ENCODE measurements at places on chromosomes 4 and X.

GRCh38 chr4:11223311-11223710, 205.4 kb downstream of the HS3ST1 start:
- no peak for DNase-seq

DNA sequence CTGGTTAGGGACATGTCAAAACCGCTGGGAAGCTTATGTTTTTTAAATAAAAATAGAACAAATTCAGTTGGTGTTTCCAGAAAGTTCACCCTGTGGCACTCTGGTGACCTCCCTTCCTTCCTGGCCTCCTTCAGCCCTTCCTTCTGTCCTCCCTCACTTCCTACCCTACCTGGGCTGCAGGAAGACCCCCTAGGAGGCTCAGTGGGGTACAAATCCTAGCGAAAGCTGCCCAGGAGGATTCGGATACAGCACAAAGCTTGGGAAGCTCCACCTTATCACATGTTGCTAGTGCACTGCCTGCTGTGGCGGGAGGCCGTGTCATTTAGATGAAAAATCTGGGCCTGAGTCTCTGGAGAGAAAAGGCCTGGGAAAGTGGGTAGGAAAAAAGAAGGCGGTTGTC, 60.5 kb downstream of the FHDC1 start:
- DNase-seq = no peak

DNA sequence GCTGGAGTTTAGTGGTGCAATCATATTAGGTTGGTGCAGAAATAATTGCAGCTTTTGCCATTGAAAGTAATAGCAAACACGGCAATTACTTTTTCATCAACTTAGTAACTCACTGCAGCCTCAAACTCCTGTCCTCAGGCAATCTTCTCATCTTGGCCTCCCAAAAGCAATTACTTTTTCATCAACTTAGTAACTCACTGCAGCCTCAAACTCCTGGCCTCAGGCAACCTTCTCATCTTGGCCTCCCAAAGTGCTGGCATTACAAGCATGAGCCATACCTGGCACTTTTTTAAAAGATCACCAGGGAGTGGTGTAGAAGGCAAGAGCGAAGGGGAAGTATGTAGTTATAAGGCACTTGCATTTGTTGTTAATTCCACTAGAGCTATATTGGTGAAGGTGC, 491.1 kb upstream of the ADGRL3 start:
- no peak for DNase-seq

GRCh38 chr4:31539284-31540069, 819.3 kb downstream of the PCDH7 start:
- no peak for DNase-seq

DNA sequence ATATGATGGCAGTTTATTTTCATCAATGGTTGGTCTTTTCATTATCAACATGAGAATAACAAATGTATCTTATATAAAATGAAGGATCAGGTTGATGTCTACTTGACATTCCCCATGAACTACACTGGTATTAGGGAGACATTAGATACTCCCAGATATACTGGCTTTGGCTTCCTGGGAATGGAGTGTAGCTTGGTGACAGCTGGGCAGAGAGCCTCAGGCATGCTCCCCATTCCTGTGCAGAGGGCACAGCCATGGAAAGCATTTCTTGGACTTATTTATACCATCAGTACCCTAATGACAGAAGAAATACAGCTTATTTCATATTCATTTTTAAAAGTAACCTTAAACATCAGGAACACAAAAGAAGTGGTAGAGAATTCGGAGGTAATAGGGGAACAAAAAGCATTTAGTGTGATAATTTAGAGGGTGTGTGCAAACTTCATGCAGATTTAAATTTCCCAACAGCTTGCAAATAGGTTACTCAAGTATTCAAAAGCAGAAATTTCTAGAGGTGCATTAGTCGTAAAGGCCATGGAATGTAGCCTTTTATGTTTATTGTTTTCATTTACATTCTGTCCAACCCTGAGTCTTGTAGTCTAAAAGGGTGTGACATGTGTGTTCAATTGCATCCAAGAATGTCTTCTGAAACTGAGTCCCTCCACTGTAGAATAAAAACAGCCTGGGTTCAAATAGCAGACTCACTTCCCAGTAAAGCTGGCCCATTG, 573.8 kb downstream of the KCNIP4 start:
- DNase-seq = no peak

GRCh38 chr4:3250956-3251690, 2.2 kb downstream of the MSANTD1 start:
- no peak for DNase-seq

GRCh38 chr4:118740869-118741268, 55.7 kb downstream of the METTL14 start:
- DNase-seq = peak; percentile 9

DNA sequence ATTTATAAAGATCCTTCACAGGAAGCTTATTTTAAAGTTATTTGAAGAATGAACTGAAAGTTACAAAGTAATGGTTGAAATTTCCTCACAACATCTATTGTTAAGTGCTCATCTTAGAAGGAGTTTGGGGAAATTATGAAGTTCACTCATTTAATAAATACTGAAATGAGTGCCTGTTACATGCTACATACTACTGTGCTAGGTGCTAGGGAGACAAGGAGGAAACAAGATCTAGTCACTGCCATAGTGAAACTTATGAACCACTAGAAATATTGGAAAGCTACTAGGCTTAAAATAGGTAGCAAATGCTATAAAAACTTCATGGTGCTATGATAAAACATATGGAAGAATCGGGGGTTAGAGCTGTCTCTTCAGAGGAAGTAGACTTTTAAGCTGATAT, 97.1 kb downstream of the JADE1 start:
- DNase-seq = no peak

- no peak for DNase-seq
Observed at GRCh38 chrX:40424259-40424658, 156.5 kb upstream of the ATP6AP2 start.

DNA sequence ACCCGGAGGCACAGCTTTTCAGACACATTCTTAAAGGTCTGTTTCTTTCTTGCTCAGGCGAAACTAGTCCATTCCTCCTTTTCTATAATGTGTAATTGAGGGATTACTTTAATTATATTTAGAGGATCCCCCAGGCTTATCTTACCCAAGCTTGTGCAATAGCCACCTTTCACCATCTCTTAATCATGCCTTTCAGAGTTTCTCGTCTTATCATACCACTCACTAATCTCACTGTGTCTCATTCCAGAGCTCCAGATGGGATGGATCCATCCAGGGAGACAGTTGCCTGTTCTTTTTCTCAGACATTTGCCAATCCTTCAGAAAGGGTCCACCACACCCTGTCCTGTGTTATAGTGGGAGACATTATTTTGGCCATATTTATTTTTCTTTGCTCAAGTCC, 12.5 kb downstream of the SPARCL1 start:
- no peak for DNase-seq

DNA sequence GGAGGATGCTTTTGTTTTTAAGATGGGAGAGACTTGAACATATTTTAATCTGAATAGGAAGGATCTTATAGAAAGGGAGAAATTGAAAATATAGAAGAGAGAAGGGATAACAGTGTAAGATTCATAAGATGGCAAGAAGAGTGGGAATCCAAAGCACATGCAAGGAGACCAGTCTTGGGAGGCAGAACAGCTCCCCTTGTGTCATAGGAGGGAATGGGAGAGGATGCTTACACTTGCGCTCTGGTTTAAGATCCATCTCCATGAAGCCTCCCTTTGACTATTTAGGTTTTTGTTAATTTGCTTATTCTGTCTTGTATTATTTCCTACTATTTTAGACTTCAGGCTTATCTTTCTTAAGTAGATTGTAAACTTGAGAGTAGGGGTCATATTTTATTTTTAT, 42.7 kb downstream of the KIF4A start:
- DNase-seq = no peak

DNA sequence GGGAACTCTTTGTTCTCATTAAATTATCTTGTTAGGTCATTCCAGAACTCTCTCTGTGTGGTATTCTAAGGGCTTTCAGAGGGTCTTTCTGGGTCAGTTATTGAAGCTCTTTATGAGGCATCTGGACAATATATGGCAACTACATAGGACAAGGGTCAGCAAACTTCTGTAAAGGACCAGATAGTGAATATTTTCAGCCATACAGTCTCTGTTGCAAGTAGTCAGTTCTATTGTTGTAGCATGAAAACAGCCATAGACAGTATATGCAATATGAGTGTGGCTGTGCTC, 35.1 kb downstream of the HADH start:
- no peak for DNase-seq

DNA sequence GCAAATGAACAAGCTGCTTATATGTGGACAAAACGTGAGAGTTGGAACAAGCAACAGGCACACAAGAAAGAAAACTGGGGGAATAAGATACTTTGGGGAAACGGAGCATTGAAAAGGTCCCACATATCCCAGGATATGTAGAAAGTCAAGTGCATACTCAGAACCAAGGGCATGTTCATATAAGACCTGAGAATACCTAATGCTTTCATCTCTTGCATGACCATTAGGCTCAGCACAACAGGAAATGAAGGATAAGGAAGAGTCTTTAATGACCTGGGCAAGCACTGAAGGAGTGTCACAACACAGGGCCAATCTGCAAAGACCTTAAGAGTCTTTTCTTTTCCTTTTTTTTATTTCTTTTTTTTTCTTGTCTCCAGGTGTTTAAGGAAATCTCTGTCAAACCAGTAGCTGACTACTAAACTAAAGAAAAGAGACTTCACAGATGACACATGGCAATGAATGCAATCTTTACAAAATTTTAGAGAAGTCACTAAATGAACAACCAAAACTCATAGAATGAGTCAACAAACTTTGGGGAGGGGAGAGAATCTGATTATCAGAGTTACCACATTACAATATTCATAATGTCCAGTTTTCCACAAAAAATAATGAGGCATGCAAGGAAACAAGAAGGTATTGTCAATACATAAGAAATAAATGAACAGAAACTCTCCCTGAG, 67.9 kb upstream of the STK26 start:
- no peak for DNase-seq

DNA sequence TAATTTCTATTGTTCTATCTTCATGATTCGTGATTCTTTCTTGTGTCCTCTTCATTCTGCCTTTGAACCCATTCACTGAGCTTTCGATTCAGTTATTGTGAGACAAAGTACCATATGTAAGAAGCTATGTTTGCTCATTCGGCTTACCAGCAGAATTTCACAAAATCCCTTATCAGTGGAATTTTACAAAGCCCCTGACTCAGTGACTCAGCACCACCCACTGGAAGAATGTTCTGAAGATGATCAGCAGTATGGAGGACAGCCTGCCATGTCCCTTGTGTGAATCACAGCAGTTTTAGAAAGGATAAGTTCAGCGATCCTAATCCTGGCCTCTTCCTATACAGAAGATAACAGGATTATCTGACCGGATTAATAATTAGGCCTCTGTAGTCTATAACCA, 5.8 kb upstream of the UXT start:
- no peak for DNase-seq

DNA sequence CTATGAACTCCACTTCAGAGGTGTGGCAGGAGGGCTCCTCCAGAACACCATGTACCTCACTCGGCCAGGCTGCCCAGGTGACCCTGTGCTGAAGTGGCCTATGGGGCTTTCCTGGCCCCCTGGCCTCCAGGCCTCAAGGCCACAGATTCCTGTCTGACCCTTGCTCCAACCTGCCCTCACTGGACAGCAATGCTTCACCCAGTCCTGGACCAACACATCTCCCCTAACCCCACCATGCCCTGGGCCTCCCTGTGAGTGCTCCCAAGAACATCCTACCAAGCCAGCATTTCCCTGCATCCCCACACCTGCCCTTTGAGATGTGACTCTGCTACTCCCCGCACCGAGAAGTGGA, 10.5 kb downstream of the ZFYVE28 start:
- no peak for DNase-seq

GRCh38 chrX:135463937-135464336, 42.2 kb downstream of the SMIM10L2A start:
- DNase-seq = no peak

DNA sequence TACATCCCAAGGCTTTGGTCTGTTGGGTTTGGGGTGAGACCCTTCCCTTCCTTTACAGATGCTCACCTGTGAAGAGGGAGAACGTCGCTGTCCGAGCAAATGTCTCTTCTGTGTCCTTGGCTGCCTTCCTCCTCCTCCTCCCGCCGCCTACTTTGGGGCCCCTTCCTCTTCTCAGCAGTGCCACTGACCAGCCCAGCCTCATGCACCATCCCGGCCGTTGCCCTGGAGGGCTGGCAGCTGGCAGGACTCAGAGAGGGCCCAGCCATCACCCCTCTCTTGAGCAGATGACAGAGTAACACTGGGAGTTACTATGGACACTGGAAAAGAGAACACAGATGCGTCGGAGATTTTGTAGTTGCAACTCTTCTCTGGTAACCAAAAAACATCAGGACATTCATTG, 68.2 kb downstream of the TRMT44 start:
- no peak for DNase-seq

DNA sequence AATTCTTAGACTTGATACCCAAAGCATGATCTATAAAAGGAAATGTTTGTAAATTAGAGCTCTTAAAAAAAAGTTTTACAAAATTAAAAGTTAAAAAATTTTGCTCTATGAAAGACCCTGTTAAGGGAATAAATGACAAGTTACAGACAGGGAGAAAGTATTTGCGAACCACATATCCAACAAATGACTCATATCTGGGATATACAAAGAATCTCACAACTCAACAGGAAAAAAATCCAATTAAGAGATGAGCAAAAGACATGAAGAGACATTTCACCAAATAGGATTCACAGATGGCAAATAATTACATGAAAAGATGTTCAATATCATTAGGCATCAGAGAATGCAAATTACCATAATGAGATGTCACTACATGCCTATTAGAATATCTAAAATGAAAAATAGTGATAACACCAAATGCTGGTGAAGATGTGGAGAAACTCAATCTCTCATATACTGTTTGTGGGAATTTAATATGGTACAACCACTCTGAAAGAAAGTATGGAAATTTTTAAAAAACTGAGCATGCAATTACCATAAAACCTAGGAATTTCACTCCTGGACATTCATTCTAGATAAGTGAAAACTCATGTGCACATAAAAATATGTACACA, 100.8 kb upstream of the EOLA2 start:
- DNase-seq = no peak

DNA sequence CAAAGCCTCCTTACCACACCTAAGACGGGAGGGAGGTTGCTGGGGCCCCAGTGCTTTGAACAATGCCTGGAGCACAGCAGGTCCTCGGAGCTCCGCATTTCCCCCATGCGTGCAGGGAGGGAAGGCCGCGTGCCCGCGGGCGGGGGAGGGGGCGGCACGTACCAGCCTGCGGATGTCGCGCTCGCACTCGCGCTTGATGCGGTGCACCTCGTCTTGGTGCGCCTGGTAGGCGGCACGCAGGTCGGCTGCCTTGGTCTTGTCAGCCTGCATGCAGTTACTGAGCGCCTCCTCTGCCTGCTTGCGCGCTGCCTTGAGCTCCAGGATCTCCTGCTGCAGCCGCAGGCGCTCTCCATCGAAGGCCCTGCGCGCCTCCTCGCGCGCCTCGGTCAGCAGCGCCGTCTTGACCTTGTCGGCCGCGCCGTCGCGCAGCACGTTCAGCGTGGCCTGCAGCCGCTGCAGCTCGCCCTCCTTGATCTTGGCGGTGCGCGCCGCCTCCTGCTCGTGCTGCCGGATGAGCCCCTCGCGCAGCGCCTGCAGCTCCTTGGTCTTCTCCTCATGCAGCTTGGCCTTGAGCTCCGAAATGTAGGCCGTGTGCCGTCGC, 87.2 kb upstream of the C4orf50 start:
- no peak for DNase-seq
